Bronchial smooth muscle cell (primary cell): ENCODE measurements at places on chromosomes 1 and 21. TPM values are rescaled to one million over a fixed set of nuclear protein-coding genes. Genes with fewer than 3 reads are reported as not detected.

Gene PKLR
- total RNA-seq = under 0.01 and 0.16 TPM in 2 replicates

Gene LCE1C
- total RNA-seq = not detected in 2 replicates

Gene DNALI1
- total RNA-seq = 4.9 and 9.8 TPM in 2 replicates

Gene ITGB2
- not detected in 2 replicates for total RNA-seq

Gene RIMKLA
- under 0.01 TPM in 1 of 2 replicates, not detected in the other for total RNA-seq
